ENCODE measurements at places on chromosomes 12 and 14. TPM values are rescaled to one million over a fixed set of nuclear protein-coding genes. Genes with fewer than 3 reads are reported as not detected.

RPAP3 gene
- total RNA-seq = 11.3 TPM

PHC1 gene
- total RNA-seq = 85.9 TPM

SSPN gene
- 46.1 TPM for total RNA-seq

PTPRR gene
- 0.64 TPM for total RNA-seq

HOXC10 gene
- total RNA-seq = 23.5 TPM

E2F7 gene
- 4.6 TPM for total RNA-seq

MYL6 gene
- 1,413 TPM for total RNA-seq

ANO2 gene
- 4.9 TPM for total RNA-seq

ASIC1 gene
- 3.9 TPM for total RNA-seq

LTB4R gene
- 6.7 TPM for total RNA-seq

B3GNT4 gene
- total RNA-seq = 1.1 TPM

RHOJ gene
- 13.4 TPM for total RNA-seq

POTEG gene
- not detected for total RNA-seq

CCDC38 gene
- total RNA-seq = not detected

CD163 gene
- 18.8 TPM for total RNA-seq

POU6F1 gene
- total RNA-seq = 5.1 TPM

PLA2G1B gene
- total RNA-seq = not detected

POLE2 gene
- total RNA-seq = 14.4 TPM

COX8C gene
- total RNA-seq = not detected

IFNG-AS1 gene
- 0.70 TPM for total RNA-seq

Data from metanephros (tissue), 2 donors.